ENCODE measurements at places on chromosomes 4 and X.

- DNase-seq: no peak
These were observed 1843.5 kb upstream of the AGA start for GRCh38 chr4:179285696-179286095.

- no peak for DNase-seq
These were observed 83.9 kb upstream of the ZNF827 start for GRCh38 chr4:146022541-146022940.

DNA sequence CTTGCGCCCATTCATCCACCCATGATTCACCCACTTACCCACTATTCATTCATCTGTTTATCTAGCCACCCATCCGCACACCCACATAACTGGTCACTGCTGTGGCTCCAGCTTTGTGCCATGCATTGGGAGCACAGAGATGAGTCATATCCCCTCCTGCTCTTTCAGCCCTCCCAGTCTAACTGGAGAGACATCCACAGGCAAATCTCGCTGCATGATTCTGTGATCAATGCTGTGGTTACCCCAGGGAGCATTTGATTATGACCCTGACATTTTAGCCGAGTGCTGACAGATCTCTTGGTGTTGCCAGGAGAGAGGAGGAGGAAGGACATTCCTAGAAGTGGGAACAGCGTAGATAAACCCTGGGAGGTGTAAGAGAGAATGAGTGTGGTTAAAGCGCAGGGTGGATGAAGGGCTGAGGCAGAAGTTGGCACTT is 10.4 kb upstream of the PORCN start:
- no peak for DNase-seq

GRCh38 chr4:125447551-125448290 is 133.0 kb downstream of the FAT4 start:
- DNase-seq: no peak

DNA sequence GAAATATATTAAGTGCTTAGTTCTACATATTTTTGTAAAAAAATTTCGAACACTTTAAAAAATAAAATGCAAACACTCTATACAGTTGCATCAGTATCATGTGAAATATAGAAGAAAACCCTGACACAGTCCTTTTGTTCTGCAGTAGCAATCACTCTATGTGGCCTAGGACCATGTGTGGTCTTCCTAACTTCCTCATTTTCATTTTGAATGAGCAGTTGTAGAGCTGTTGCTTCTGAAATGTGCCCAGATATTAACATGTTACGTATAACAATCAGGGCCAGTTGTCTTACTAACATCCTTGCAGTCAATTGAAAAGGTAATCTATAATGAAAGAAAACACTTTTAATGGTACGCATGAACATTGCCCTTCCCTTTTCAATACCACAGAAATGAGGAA is 107.9 kb downstream of the ZNF827 start:
- DNase-seq: no peak

- DNase-seq: no peak
These were observed 1.2 kb upstream of the ELF4 start for GRCh38 chrX:130111220-130112154.

- no peak for DNase-seq
These were observed 25.9 kb downstream of the WDR1 start for GRCh38 chr4:10090467-10091250.

DNA sequence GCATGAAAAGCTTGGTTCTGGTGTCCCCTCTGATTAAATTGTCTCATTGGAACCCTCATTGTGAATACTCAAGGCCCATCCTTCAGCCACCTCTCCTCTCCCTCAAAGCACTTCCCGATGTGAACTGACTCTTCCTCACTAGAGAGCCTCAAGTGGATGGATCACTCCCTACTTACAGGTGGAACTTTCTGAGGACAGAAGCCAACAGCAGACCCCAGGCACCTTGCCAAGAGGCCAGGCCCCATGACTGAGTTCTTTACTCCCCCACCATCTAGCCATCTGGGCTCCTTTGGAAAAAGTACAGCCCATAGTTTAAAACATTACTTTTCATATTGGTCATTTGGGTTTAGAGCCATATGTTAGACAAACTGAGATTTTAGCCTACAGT is 224.1 kb downstream of the SHROOM3 start:
- no peak for DNase-seq

DNA sequence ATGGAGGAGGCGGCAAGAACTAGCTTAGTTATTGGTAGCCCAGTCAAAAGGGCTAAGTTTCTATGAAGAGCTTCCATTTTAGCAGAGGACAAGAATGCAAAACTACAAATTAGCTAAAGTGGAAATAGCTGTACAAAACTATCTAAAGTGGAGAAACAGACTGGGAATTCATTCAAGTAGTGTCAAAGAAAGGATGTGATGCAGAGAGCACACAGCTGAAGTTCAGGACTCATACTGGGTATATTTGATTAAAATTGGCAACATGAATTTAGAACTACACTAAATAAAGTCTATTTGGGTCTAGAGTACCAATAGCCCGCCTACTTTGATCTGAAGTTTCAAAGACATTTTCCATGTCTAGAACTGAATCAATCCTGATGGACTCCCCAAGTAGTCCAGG is 33.1 kb upstream of the GNRHR start:
- no peak for DNase-seq

DNA sequence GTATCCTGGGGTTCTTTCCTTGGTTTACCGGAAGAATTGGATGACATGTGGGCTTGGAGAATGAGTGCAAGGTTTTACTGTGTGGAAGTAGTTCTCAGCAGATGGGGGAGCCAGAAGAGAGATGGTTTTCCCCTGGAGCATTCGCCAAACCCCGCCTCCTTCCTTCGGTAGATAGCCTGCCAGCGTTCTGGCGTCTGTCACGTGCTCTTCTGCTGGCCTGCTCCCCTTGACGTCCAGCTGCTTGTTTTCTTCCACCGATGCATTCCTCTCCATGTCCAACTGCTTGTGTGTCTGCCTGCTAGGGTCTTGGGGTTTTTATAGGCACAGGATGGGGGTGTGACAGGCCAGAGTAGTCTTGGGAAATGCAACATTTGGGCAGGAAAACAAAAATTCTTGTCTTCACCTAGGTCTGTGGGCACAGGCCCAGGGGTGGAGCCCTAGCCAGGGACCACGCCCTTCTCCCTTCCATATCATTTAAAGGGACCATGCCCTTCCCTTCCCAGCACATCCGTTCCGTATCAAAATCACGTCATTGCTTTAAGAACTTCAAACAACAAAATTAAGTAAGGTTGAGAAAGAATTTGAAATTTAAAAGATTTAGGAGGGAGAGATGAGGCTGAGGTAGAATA is 538.7 kb upstream of the SMIM31 start:
- no peak for DNase-seq

GRCh38 chr4:175708739-175709138 is 103.3 kb downstream of the GPM6A start:
- DNase-seq: no peak

GRCh38 chr4:100369871-100370270 is 148.0 kb downstream of the EMCN start:
- DNase-seq: no peak

GRCh38 chr4:33841120-33841519 is 2403.2 kb downstream of the ARAP2 start:
- DNase-seq: no peak

DNA sequence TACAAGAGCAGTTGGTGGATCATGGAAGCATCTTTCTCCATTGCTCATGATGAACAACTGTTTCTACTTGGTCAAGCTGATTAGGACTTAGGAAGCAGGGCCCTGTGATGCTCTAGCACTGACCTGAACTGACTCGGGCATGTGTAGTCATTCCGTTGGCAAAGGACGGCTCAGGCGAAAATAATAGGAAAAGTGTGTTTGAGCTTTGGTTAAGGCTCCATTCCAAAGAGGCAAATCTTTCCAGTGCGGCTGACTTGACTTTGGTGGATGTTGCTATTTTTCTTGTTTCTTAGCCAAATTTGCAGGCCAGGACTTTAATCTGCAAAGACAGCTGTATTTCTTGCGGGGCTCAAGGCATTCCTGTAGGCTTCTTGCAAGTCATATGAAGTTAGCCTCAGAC is 39.5 kb downstream of the ZNF518B start:
- no peak for DNase-seq

GRCh38 chrX:18548996-18549395 is 122.9 kb downstream of the RS1 start:
- DNase-seq: no peak

- no peak for DNase-seq
These were observed 1665.0 kb upstream of the TENM3 start for GRCh38 chr4:180578175-180578574.

DNA sequence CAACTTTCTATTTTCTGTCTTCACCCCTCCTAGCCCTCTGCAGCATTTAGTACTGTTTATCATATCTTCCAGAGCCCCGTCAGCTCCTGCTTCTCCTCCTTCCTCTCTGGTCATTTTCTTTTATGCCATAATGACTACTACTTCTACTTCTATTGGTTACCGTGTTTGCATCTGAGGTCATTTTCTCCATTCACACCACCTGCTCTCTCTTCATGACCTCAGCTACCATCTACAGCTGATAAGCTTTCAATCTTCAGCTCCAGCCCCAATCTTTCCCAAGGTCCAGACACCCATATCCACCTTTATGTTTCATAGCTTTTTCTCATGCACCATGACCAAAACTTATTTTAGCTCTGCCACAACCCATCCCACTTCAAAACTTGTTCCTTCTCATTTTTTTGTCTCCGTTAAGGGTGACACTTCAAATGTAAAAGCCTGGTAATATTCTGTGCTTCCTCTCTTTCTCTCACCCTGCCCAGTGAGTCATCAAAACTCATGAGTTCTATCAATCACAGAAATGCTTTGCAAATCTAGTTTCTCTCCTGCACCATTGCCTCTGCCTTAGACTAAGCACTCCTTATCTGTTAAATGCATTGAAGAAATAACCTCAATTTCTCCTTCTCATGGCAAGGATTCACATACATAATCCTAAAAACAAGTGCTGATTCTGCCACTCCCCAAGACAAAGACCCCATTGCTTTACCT is 71.3 kb upstream of the IQCM start:
- DNase-seq: no peak

GRCh38 chr4:132299841-132300240 is 849.3 kb upstream of the PCDH10 start:
- DNase-seq: no peak

GRCh38 chrX:136961594-136962135 is 72.1 kb downstream of the GPR101 start:
- no peak for DNase-seq

- DNase-seq: no peak
These were observed 48.6 kb downstream of the TMEM164 start for GRCh38 chrX:110051559-110051958.

- DNase-seq: no peak
These were observed 14.9 kb downstream of the PKD2 start for GRCh38 chr4:88022289-88022688.

- DNase-seq: no peak
These were observed 34.9 kb upstream of the NFKB1 start for GRCh38 chr4:102466298-102466697.

DNA sequence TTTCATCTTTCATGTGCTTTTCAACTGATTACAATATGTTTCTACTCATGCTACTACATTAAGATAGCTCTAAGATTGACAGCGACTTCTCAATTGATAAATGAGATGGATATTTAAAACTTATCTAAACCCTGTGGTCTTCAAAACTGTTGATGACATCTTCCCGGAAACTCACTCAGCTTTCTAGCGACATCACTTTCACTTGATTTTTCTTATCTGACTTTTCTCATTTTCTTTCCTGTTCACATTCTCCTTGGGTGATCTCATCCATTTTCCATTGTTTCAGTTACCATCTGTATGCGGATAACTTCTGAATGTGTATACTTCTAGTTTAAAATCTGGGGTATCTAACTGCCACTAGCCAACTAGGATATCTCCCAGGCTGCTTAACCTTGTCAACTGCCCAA is 3.1 kb downstream of the POLR2B start:
- DNase-seq: no peak

GRCh38 chr4:74315376-74315775 is 7.1 kb downstream of the EPGN start:
- DNase-seq: no peak

GRCh38 chr4:65046192-65047133 is 623.8 kb downstream of the EPHA5 start:
- no peak for DNase-seq

GRCh38 chr4:67573193-67573592 is 14.7 kb downstream of the STAP1 start:
- no peak for DNase-seq

DNA sequence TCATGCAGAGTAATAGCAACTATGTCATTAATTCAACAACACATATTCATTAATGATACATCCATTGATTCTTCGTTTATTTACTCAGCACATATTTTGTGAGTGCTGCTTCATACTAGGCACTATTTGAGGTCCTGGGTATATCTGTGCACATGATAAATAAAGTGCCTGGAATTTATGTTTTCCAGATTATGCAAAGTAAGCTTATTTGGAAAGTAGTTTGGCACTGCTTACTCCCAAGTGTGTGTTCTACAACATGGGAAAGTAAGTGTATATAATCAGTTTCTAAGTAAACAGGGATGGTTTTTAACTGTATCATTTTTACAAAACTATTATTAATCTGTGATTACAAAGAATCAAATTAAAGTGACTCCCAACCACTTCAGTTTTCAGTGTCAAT is 16.8 kb upstream of the EPGN start:
- DNase-seq: no peak

- DNase-seq: no peak
These were observed 21.7 kb upstream of the CXCL8 start for GRCh38 chr4:73718375-73719373.
